ENCODE measurements at places on chromosomes 12 and 14. TPM values are rescaled to one million over a fixed set of nuclear protein-coding genes. Genes with fewer than 3 reads are reported as not detected.
A peak's percentile ranks its signal among the peaks of the same experiment; 100 is the strongest.

The RNU4-1 gene
- polyA plus RNA-seq = not detected

The LPAR5 gene
- polyA plus RNA-seq = 0.91 TPM

The TMEM253 gene
- polyA plus RNA-seq = 1.3 TPM

The SELPLG gene
- 1.3 TPM for polyA plus RNA-seq

The CCDC196 gene
- 0.38 TPM for polyA plus RNA-seq

The LTB4R gene
- polyA plus RNA-seq = 6.7 TPM

The PTGER2 gene
- 5.4 TPM for polyA plus RNA-seq

The REP15 gene
- polyA plus RNA-seq = 2.7 TPM

DNA sequence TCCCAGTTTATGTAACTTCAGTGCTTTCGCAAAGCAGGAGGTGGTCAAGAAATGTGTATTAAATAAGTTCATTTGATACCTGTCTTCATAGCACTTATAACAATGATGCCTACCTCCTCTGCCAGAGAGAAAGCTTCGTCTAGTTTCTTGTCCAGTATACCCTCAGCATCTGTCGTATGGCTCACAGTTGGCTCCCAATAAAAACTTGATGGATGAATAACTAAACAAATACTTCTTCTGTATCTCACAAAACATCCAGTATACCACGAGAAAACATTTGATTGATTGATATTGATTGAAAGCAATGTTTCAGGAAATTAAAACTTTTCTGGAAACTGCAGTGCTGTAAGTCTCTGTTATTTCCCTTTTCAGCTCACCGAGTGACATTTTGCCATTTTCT, 26.9 kb upstream of the PTGDR start:
- no peak for DNase-seq

GRCh38 chr14:91729756-91730155, 2.1 kb downstream of the CATSPERB start:
- DNase-seq = no peak

- DNase-seq = peak; percentile 53
Measured at GRCh38 chr14:66359500-66359899, 126.7 kb upstream of the CCDC196 start.

GRCh38 chr12:39352471-39353017, 90.4 kb downstream of the KIF21A start:
- no peak for DNase-seq

GRCh38 chr12:95796982-95797289, 6.4 kb upstream of the NTN4 start:
- no peak for DNase-seq

- DNase-seq = no peak
Measured at GRCh38 chr12:16586350-16587109, 19.4 kb downstream of the LMO3 start.

- no peak for DNase-seq
Measured at GRCh38 chr12:128008341-128008740, 258.6 kb upstream of the TMEM132C start.
